ENCODE measurements at places on chromosomes 5 and 9.
A peak's percentile ranks its signal among the peaks of the same experiment; 100 is the strongest.

- DNase-seq: no peak
Observed at GRCh38 chr5:17077440-17078233, 139.8 kb upstream of the BASP1 start.

GRCh38 chr9:92717201-92718085 is 47.2 kb downstream of the BICD2 start:
- DNase-seq: peak; percentile 57

DNA sequence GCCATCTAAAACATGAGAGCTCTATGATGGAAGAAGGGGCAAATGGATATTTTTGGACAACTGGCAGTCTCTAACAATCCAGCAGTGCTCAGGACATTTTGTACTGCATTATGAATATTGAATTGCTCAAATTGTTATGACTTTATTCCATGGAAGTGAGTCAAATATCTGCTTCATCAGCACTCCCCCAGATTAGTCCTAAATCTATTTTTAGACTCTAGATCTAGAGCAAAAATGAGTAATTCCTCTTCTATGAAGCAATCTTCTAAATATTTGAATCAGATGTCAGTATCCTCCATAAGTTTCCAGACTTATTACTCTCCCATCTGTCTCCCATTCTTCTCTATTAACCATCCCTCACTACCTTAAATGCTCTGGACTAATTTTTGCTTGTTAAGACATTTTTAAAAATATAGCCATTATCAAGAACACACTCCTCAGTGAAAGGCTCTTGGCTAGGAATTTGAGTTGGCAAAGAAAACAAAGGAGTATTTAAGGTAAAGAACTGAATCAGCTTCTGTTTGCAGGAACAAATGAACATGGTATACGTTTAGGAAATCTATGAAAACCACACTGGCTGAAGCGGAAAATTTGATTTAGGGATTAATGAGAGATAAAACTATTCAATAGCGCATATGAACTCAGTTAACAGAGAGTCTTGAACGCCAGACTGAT is 300.9 kb downstream of the MCTP1 start:
- DNase-seq: no peak

GRCh38 chr9:744790-745484 is 96.6 kb upstream of the DMRT1 start:
- no peak for DNase-seq

Measured in germinal center (tissue), 1 donor.